Activated T-cell treated with anti-CD3 and anti-CD28 coated beads, Interleukin-2, amount 50 U/mL, for 24 hours (primary cell): ENCODE measurements at places on chromosomes 11 and 22.

GRCh38 chr22:30204742-30205111 lies 41.8 kb downstream of the LIF start:
- no peak for DNase-seq

- DNase-seq, result no peak
These were observed 2.0 kb upstream of the TMA7B start for GRCh38 chr22:39958009-39958711.

DNA sequence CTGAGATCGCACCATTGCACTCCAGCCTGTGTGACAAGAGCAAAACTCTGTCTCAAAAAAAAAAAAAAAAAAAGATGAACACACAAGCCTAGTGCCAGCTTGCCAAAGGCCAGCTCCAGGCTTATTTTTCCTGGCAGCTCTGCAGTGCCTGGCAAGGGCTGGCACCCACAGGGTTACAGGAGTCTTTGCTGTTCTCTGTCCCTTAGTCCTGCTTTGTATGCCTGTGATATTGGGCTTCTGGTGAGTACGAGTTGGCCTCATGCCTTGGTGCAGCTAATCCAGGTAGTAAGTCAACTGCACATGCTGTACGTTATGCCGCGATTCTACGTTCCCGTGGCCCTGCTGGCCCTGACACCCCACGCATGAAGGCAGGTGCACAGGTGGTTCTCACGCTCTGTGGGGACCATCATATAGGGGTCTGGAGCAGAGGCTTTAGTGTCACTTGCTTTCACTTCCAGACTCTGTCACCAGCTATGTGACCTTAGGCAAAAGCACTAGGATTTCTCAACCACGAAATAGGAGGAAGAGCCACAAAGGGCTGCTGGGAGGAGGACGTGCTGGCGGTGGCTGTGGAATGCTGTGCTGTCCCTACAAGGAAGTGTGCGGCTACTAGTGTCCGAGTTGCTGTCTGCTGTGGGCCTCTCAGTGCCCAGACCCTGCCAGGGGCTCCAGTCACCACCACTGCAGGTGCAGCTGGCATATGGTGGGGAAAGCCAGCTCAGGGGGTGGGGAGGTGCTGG lies 21.4 kb upstream of the RASL10A start:
- DNase-seq, result no peak

DNA sequence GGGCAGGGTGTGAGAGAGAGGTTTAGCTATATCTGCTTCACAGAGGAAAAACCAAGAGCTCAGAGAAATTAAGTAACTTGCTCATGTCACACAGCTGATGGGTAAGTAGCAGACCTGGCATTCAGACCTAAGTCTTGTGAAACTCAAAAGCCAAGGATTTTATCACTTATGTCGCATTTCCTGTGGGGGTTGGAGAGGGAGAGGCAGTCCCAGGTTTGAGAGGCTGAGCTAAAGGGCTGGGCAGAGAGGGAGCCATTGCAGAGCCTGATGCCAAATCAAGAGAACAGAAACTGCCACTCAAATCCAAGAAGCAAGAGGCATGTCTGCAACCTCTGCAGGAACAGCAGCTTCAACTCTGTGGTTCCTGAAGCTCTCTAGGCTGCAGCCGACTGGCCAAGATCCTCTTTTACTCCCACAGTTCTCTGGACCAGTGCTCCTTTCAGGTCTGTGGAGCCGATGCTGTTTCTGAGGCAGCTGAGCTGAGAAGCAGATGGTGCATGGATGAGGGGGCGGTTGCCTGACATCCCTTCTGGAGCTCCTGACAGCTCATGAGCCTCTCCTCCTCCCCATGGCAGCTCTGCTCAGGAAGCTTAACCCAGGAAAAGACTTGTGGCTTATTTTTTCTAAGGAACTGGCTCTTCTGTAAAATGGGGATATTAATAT lies 47.6 kb upstream of the NAV2 start:
- no peak for DNase-seq

DNA sequence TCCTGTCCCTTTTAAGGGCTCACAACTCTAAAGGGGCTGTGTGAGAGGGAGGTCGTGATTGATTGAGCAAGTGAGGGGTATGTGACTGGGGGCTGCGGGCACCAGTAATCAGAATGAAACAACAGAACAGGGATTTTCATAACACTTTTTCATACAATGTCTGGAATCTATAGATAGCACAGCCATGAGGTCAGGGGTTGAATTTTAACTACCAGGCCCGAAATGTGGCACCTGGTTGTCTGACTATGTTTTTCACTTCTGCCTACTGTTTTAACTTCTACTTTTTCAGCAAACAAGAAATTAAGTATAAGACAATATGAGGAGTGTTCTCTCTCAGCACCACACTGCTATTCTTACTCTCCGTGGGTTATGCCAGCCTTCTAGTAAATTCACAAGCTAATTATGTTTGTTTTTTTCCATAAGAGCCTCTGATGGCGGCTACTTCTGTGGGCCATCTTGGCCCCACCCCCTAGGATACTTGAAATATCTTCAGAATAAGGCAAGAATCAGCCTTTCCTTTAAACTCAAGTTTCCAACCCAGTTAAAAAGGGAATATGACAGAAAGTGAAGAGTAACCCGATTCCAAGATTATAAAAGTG lies 552.8 kb upstream of the CHORDC1 start:
- DNase-seq, result no peak

GRCh38 chr11:32152821-32153220 lies 61.9 kb downstream of the RCN1 start:
- DNase-seq, result no peak

- no peak for DNase-seq
These were observed 387.3 kb downstream of the AASDHPPT start for GRCh38 chr11:106464728-106465127.

DNA sequence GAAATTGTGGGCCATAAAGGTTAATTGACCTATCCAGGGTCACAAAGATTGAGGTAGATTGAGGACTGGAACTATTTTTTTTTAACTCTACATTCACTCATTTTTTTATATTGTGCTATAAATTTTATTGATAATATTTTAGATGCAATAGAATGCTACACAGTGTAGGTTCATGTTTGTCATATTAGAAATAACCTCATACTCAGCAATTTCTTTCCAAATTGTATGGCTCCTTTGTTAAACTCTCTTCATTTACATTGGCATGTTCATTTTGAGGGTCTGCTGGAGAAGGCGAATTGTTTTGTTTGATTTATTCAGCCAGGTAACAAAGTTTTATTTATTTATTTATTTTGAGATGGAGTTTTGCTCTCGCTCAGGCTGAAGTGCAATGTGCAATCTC lies 44.6 kb downstream of the UVRAG start:
- DNase-seq, result no peak

DNA sequence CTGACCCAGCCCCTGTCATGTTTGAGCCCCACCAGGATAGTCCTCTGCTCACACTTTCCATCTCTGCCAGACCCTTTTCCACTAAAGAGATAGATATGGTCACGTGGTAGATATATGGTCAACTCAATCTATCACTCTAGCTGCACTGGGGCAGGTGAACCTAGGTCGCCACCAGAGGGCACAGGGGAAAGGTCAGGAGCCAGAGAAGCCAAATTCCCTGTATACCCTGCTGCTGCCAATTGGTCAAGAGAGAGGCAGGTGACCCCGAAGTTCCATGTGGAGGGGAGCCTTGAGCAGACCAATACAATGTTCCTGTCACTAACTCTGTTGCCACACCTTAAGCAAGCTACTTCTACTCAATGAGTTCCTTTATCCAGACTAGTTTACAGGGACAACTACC lies 101.1 kb upstream of the GALNT18 start:
- no peak for DNase-seq

DNA sequence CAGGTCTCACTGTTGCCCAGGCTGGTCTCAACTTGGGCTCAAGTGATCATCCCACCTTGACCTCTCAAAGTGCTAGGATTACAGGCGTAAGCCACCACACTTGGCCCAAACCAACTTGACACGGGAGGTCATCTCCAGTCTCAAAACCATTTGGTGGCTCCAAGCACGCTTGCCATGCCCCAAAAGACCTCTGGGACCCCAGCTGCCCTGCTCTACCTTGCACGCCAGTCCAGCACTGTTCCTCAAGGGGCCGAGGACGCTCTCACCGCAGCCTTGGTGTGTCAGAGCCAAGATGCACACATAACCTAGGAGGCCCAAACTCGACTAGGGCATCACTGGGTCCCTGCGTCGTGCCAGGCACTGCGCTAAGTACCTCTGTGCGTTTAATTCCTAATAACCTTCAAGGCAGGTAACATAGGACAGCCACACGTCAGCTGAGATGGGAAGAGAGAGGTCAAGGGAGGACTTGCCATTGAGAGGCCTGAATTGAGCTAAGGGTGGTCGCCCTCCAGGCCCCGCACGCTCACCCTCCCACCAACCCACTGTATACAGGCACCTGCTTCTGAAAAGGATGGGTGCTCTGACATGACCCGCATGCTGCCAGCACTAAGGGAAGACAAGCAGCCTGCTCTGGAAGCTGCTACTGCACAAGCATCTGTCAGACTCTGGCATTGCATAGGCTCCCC lies 4.6 kb upstream of the GAS2L1 start:
- peak; percentile 37 for DNase-seq

DNA sequence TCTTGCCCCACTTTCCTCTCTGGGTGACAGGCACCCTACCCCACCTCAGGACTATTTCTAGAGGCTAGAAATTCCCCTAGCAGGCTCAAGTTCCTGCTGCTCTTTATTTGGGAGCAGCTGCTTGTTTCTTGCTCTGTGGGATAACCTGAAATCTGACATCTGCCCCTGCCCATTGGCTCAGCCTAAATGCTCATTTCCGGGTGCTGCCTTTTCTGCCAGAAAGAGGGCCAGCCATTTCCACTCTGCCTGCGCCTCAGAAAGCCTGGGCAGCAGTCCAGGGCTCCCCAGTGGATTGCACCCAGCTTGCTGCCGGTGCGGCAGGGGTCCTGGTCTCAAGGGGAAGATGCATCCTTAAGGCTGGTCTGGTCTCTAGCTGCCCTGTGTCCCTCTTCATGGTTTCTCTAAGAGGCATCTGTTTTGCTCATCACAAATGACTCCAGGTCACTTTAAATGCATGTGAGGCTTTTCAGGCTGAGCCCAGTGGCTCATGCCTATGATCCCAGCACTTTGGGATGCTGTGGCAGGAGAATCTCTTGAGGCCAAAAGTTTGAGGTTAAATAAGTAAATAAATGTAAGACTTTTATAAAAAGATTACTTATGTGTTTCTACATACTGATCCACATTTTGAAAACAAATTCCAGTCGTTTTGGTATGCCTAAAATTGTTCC lies 10.3 kb upstream of the PNPLA5 start:
- no peak for DNase-seq

GRCh38 chr11:35160902-35161597 lies 22.1 kb downstream of the CD44 start:
- no peak for DNase-seq

GRCh38 chr11:1155274-1155693 lies 2.5 kb upstream of the MUC5AC start:
- no peak for DNase-seq
